Stimulated activated CD8-positive, alpha-beta memory T cell treated with anti-CD3 and anti-CD28 coated beads, Interleukin-12 subunit alpha, Interleukin-12 subunit beta, amount 100 ng/mL, for 1 hour (primary cell): ENCODE measurements at places on chromosomes 6 and 20.

DNA sequence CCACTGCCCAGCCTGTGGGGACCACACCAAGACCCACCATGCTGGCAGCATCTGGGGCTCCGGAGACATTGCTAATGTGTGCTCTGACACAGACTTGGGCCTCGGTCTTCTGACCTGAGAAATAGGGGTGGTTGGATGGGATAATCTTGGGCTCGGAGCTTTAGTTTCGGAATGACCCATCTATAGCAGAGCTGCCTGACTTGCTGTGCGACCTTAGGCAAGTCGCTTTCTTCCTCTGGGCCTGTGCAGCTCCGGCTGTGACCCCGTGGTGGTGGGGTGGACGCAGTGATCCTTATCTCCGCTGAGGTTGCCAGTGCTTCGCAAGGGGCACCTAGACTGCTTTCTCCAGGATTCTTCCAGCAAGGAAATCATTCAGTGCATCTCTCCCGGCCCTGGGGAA, 43.7 kb downstream of the CEBPB start:
- no peak for DNase-seq

DNA sequence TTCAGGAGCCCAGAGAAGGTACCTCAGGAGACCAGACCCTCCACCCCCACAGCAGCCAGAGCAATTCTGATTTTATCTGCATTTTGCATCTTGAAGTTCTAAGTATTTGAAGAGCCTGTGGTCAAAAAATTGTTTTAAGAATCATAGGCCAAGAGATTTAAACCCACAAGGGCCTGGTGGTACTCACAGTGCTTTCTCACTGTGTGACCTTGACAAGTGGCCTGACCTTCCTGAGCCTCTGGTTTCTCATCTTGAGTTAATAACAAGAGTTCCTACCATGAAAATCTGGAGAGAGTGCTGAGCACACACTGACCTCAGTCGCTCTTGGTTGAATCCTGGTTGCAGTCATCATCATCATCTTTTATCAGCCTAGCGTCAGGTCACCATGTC, 45.4 kb upstream of the ID1 start:
- DNase-seq = no peak

- DNase-seq = no peak
Observed at GRCh38 chr6:105545947-105546731, 143.3 kb upstream of the PREP start.

GRCh38 chr6:39546731-39547130, 178.5 kb downstream of the KIF6 start:
- no peak for DNase-seq

GRCh38 chr6:94813806-94814205, 763.5 kb upstream of the MANEA start:
- no peak for DNase-seq

GRCh38 chr20:45523821-45524220, 8.4 kb upstream of the SPINT3 start:
- DNase-seq = no peak

DNA sequence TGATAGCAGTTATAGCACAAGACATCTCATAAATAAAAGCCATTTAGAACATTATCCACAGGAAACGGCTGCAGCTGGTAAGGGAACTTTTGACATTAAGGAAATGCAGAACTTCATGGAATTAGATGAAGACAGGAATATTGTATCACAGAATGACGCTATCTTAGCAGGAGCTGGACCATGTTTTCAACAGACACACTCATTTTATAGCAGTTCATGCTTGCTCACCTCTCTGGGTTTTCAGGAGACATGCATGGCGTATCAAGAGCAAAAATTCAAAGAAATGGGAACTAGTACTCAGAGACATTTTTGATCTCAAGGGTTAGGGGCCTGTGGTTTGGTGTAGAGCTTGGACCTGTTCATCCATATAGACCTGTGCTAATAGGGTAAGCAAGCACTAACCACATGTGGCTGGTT, 125.0 kb downstream of the FYN start:
- DNase-seq = no peak

DNA sequence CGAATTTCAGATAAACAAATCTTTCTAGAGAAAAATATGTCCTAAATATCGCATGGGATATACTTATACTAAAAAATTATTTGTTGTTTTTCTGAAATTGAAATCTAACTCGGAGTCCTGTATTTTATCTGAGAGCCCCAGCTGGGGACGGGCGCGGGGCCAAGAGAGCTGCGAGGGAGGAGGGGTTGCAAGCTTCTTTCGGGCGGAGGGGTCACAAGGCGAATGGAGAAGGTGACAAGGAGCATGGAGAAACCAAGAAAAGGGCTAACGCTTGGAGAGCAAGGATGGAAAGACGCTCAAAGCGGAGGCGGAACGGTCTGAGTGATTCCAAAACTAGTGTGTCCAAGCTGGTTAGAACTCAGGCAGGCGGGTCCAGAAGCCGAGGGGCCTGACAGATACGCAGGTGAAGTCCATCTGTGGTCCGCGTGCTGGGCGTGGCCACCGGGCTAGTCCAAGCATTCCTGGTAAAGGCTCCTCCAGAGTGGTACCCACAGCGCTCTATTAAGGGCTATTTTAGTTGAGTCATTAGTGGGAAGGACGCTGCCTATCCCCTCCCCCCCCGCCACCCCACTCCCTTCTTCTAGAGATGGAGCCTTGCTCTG, 41.5 kb upstream of the ZNFX1 start:
- DNase-seq = no peak
